ENCODE measurements at places on chromosomes 7 and 10.

DNA sequence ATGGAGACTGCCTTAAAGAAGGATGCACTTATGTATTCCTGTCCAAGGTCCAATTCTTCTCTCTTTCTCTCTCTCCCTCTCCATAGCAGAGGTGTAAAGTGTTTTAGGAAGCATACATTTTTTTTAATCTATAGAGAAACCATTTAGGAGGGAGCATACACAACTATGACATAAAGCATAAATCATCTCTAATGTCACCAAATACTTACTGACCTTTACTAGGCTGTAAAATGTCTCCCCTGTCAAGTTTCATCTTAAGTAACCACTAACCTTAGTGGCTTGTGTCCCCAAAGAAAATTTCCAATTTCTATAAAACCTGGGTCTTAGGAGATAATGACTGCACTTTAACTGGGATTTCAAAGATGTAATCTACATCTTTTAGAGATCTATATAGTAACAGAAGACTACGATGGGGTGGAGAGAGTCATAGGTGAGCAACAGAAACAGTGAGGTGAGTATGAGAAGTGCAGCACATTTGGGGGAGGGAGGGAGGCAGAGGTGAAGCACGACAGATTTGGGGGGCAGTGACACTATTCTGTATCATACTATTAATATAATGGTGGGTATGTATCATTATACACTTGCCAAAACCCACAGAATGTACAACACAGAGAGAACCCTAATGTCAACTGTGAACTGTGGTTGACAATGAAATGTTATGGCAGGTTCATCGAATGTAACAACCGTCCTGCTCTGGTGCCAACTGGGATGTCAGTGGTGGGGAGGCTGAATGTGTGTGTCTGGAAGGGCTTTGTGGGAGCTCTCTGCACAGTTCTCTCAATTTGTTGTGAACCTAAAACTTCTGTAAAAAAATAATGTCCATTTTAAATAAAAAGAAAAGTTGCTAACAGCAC, 79.5 kb downstream of the PIP4K2A start:
- no peak for DNase-seq

DNA sequence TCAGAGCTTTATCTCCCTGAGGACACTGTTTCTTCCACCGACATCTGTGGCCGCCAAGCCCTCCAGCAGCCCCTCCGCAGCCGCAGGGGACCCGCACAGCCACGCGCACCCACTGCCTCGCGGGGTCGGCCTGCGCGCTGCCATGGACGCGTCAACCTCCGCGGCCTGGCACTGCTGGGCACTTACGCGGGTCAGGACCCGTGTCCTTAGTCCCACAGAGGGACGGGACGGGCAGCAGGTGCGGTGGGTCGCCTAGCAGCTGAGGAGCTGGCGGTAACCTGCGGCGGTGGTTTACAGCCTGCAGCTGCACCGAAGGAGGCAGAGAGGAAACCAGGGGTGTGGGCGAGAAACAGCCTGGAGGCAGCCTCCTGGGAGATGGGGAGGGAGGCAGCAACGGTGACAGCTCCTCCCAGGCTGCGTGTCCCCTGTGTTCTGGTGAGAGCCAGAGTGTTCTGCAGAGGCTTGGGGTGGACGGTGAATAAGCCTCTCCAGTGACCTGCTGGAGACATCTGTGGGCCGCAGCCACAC, 61.3 kb downstream of the SEC61G start:
- DNase-seq, result no peak

DNA sequence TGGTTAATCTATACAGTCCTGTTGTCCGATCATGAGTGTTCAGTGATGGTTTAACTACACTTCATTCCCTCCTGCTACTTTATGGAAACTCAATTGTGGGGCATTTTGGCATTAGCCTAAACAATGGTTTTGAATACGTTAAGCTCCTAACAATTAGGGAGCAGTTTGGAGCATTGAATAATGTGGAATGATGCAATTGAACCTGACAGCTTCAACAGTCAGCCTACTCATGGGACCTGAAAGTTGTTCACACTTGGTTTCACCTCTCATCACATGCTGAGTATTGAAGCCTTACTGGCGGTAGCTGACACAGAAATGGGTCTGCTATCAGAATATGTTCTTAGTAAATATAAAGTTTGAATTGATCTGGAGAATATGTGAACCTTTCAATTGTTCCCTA, 186.1 kb downstream of the MLLT10 start:
- DNase-seq, result no peak

GRCh38 chr10:119495545-119495944, 47.0 kb downstream of the RGS10 start:
- no peak for DNase-seq

- no peak for DNase-seq
Measured at GRCh38 chr10:21347043-21347784, 178.3 kb downstream of the SKIDA1 start.

DNA sequence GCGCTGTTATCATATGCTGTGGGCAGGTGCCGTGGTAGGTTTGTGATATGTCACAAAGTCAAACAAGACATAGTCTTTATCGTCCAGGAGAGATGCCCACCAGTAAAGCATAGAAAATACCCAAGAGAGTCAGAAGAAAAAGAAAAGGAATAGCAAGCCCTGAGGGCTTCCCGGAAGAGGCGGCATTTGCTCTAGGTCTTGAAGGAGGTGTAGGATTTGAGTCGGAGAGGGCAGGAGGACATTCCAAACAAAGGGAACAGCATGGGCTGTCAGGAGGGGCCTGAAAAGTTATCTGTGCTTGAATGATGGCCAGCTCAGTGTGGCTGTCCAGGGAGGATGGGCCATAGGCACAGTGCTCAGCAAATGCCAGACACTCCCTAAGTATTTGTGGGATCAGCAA, 42.2 kb downstream of the COL13A1 start:
- DNase-seq, result no peak

DNA sequence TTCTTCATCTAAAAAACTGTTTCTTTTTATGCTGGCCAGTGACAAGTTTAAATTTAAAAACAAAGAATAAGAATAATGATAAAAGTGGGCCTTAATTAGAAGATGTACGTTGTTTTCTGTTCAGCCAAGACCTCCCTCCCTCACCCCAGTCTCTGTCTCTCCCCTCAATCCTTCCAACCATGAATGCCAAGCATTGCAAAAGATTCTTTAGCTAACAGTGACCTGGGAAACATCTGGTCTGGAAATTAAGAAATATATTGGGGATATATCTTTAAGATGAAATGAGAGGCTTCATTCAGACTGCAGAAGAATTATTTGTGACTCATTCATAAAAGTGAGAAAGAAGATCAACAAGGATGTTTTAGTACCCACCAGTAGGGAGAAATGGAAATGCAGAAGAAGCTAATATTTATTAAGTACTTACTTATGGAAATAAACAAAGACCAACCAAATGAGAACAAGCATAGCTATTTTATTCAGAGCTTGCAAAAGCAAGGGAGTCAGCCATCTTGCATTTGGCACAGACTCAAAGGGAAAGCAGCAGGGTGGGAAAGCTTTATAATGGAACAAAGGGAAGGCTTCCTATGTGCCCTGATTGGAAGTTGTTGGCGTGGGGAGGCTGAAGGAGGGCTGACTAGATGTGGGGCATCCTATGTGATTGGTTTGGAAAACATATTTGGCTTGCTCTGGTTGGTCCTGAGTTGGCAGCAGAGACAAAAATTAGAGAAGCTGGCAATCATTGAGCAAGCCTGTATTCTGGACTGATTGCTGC, 595.4 kb upstream of the GHITM start:
- no peak for DNase-seq

DNA sequence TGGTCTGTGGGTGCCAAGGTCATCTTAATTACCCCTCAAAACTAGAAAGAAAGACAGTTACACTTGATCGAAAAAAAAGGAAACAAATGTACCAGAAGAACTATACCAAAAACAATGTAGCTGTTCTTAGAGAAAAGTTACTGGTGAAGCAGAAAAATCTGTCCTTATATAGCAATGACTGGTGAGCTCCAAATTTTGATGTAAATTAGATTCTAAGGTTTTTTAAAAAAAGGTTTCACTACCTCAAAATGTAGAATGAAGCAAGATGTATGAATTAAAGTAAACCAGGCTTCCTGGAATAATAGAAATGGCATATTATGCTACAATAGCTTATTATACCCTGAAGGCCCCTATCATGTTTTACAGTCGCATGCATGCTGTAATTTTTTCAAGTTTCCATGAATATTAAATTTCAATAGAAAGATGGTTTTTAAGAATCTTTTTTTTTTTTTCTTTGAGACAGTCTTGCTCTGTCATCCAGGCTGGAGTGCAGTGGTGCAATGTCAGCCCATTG, 28.4 kb upstream of the FKBP9 start:
- no peak for DNase-seq

GRCh38 chr7:112010994-112011393, 195.2 kb downstream of the DOCK4 start:
- DNase-seq, result no peak

DNA sequence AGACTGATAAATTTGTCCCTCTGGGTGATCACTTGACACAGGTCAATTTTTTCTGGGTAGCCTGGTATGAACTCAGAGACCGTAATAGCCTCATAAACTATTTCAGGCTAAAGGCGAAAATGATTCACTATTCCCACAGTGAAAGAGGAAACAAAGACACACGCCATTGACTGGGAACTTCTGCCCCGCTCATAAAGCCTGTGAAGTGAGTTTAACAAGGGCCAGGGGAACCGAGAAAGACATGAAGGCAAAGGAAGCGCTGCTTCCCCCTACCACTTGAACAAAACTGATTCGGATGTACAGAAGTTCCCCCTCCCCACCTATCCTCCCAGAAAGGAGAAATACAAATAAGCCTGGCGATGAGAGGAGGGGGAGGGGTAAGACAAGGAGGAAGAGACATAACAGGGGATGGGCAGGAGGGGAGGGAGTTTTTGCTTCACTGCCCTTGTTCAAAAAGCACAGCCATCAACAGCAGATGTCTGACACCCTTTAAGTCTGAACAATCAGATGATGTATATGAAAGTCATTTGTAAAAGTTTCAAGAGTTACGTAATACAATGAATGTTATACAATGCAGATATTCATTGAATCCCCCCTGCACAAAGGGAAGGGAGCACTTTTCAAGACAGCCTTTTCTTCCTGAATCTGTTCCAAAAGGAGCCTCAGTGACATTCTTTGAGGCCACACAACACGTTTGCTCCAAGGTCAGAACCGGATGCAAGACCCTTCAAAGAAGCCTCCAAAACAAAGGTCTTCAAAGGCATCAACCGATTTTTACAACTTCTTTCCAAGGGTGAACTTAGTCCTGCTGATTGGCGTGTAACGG, 734 bp downstream of the ABCB4 start:
- no peak for DNase-seq

DNA sequence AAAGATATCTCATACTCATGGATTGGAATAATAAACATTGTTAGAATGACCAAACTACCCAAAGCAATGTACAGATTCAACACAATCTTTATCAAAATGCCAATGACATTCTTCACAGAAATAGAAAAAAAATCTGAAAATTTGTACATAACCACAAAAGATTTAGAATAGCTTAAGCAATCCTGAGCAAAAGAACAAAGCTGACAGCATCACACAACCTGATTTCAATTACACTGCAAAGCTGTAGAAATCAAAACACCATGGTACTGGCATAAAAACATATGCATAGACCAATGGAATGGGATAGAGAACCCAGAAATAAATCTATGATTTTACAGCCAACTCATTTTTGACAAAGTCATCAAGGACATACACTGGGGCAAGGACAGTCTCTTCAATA, 130.0 kb upstream of the TMEM72 start:
- no peak for DNase-seq

DNA sequence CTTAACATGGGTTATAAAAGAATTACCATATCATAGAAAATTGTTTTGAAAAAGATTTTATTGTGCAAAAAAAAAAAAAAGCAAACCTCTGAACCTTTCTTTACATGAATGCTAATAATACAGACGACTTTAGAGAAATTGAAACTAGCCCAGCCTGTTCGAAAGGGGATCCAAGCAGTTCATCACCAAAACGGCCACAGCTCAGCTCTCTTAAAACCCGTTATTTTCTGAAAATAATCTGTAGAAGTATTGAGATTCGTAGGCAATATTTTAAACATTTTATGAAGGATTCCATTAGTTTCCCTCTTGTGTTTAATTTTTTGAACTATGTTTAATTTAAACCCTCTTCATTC, 9.9 kb upstream of the GSAP start:
- no peak for DNase-seq

- DNase-seq, result no peak
Measured at GRCh38 chr10:61923210-61923949, 21.9 kb downstream of the ARID5B start.

GRCh38 chr10:49139028-49139845, 5.4 kb upstream of the FAM170B start:
- DNase-seq, result no peak

DNA sequence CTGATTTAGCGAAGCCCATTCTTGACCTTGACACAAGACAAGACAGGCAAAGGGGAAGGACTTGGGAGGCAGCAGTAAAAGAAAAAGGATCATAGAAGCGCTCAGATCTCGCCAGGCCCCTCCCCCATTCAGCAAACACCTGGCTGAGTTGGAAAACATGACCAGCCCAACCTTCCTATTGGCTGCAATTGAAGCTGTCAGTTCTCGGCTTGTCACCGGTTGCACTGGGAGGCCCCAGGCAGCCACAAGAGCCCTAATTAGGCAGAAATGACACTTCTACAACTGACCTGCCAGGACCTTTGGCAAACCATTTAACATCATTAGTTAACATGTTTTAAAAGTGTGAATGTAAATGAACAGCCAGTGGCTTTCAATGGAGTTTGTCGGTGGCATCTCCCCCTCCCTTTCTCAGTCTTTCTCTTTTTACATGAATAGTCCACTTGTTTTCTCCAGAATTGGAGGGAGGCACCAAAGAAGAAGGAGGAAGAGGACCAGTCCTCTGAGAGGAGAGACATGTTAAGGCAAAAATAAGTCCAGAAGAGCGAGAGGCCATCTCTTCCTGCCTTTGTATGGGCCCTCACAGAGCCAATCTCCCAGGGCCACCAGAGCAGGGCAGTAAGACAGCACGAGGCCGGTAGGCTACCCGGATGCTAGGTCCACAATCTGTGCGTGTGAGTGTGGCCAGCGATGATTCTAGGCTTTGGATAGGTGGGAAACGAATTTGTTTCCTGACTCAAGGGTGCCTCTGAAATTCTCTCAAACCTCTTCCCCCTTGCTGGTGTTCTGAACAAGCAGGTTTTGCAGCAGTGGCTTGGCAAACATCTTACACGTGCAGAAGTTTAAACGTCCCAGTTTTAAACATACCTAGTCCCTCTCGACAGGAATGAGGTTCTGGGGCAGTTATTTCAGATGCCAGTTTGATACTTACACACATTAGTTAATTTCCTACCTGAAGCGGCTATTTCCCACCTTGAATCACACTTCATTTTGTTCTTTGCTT, 15.0 kb upstream of the ENO4 start:
- DNase-seq, result no peak
